Chondrocyte (in vitro differentiated cells): ENCODE measurements at places on chromosomes 7 and 10. TPM values are rescaled to one million over a fixed set of nuclear protein-coding genes. Genes with fewer than 3 reads are reported as not detected.

Gene ARHGAP22
- total RNA-seq: 0.94 to 8.8 TPM (median 7.1 TPM) in 3 replicates

Gene PLA2G12B
- not detected in 3 replicates for total RNA-seq

Gene SPAM1
- total RNA-seq: not detected in 3 replicates

Gene PARD3
- 25.2 to 26.5 TPM (median 26.0 TPM) in 3 replicates for total RNA-seq
